Stimulated activated CD4-positive, alpha-beta T cell treated with anti-CD3 and anti-CD28 coated beads, TNF-alpha, amount 100 ng/mL, for 48 hours (primary cell): ENCODE measurements at places on chromosomes 6 and 20.
A peak's percentile ranks its signal among the peaks of the same experiment; 100 is the strongest.

- no peak for DNase-seq
These were observed 11.8 kb upstream of the FOXF2 start for GRCh38 chr6:1377526-1377925.

DNA sequence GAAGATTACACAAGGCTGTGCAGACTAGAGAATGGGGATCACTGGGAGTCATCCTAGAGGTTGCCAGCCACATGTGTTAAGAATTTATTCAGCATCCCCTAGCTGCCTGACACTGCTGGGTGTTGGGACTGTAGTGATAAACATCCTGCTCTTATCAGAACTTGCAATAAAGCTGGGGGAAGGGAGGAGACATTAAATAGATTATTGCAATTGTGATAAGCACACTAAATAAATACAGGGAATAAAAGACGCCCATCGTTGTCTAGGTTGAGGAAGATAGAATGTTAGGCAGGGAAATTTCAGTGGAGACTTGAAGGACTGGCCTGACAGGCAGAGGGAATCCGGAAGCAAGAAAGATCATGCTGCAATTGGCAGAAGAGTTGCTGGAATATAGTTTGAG is 33.2 kb upstream of the TRAM2 start:
- no peak for DNase-seq

GRCh38 chr6:2111162-2111677 is 134.2 kb downstream of the GMDS start:
- no peak for DNase-seq

DNA sequence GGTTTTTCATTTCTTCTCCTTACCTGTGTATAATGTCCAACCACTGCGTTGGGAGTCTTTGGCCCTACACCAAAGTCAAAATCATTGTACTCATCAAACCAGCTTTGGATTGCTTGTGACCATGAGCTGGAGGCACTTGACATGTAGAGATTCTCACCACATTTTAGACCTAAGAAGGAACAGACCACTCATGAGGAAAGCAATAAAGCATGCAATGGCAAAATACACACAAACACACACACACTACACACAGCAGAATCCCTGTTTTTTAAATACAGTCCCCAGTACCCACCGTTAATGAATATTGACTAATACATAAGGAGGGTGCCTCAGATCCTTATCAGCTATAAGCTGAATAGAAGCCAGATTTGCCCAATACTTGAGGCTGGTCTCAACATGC is 10.5 kb downstream of the CRISP3 start:
- DNase-seq: no peak

- DNase-seq: peak; percentile 13
These were observed 51.5 kb downstream of the SLC23A2 start for GRCh38 chr20:4949833-4950178.

DNA sequence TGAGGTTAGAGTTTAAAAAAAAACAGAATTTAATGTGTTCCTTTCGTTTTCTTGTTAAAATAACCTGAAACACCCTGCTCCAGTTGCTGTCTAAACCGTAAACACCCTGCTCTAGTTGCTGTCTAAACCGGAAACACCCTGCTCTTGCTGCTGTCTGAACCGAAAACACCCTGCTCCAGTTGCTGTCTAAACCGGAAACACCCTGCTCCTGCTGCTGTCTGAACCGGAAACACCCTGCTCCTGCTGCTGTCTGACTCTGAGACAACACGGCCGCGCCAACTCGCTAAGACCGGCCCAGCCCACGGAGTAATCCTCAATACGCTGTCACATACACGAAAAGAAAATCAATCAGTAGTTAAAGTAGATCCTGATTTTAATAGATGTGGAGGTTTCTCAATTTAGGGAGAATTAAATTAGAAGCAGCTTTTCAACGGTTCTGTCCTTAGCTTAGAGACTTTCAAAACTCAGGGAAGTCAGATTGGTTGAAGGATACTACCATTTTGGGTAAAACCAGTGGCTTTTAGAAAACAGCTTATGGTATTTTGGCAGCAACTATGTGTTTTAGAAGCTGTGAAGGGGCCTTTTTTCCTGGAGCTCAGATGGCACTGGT is 98.3 kb downstream of the RAMACL start:
- DNase-seq: peak; percentile 35

- DNase-seq: no peak
These were observed 48.4 kb upstream of the THEMIS start for GRCh38 chr6:127949251-127949650.

GRCh38 chr6:31525553-31525931 is 3.2 kb upstream of the MCCD1 start:
- no peak for DNase-seq

DNA sequence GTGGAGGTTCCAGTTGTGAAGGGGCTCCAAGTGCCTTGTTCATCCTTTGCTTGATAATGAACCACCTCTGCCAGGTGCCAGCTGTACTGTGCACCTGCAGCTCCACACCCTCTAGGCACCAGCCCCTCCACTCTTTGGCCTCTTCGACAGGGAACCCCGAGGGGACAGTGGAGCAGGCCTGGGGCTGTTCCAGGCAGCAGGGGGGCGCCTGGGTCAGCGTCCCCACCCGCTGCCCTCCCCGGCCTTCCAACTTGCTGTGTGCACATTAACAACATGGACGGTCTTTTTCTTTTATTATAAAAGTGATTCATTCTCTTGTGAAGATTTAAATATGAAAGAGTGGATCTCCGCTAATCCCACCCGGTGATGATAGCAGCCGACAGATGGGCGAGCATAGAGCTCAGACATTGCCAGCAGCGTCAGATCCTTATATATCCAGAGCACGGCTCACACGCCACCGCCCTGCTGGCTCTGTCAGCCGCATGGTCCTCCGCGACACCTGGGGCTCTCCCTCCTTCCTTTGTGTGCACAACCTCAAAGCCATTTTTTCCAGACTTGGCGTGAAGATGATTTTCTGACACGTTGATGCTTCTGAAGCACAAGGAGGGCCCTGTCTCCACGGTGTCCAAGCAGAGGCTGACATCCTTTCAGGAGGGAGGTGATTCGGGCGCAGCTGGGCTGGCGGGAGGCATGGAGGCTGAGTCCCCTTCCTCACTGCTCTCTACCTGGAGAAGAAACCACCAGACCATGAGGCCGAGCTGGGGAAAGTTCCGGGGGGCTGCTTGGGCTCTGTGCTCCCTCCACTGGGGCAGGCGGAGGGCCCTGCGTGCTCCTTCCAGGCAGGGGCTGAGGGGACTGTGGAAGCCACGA is 22.2 kb upstream of the MRGBP start:
- DNase-seq: no peak

- no peak for DNase-seq
These were observed 50.6 kb upstream of the SLC32A1 start for GRCh38 chr20:38673725-38674091.

DNA sequence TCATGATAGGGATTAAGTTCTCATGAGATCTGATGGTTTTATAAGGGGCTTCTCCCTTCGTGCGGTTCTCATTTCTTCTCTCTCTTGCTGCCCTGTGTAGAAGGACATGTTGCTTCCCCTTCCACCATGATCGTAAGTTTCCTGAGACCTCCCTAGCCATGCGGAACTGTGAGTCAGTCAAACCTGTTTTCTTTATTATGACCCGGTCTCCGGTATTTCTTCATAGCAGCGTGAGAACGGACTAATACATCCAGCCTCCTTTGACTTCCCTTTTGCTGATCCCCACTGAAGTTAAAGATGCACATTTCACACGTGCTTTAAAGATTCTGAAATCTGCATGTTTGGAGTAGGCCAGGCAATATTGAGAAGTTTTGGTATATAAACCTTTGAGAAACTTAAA is 543.1 kb downstream of the PRKN start:
- no peak for DNase-seq

DNA sequence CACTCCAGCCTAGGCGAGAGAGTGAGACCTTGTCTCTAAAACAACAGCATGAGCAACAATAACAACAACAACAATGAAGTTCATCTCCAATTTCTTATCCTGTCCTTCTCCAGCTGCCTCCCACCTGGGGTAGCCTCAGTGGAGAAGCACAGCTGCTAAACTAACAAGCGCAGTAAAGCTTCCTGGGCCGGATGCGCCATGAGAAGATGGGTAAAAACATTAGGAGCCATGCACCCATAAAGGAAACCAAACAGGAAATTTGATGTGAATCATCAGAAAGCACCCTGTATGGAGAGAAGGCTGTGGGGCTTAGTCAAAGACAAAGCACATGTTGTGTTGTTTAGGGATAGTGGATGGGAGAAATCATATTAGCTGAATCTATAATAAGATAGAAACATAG is 61.1 kb upstream of the CCN6 start:
- DNase-seq: no peak

GRCh38 chr6:73513496-73513854 is 7.4 kb downstream of the EEF1A1 start:
- no peak for DNase-seq

DNA sequence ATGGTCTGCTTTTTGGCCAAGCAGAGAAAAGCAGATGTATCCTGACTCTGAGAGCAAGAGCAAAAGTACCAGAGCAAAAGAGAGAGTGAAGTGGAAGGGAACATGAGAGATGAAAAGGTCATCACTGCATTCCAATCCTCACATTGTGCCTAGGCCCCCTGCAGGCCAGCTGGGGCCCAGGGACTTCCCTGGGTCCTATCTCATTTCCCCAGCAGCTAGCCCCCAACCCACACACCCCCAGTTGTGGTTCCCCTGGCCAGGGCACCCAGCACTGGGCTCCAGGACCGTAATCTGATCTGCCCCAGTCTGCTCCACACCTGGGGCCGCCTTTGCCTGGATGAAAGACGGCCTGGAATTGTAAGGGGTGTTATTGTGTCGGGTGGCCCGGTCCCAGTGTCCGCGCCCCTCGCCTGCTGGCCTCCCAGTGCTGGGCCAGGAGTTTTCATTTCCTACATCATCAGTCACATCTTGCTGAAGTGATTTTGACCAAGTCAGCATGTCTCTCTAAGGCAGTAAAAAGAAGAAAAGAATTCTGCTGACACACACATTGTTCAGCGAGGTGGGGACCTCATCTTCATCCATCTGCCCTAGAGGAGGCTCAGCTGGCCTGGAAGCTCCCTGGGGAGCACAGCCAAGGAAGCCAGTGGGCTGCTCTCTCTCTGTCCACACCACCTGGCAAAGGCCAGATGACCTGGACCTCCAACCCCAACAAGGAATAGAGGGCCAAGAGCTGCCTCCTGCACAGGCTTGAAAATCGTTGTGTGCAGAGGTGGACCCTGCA is 4.0 kb upstream of the BMP7 start:
- no peak for DNase-seq

DNA sequence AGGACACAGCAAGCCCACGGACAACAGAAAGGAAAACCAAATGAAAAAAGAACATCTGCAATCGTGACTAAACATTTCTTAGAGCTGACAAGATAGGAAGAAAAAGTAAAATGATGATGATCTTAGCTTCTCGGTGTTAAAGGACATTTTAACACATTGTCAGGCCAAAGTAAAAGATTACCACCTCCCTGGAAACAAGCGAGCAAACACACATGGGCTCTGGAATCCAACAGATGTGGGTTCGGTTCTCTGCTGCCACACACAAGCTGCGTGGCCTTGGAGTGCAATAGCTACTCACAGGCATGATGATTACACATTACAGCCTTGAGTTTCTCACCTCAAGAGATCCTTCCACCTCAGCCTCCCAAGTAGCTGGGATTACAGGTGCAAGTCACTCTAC is 7.5 kb upstream of the AAR2 start:
- no peak for DNase-seq

- DNase-seq: no peak
These were observed 223.8 kb downstream of the THBS2 start for GRCh38 chr6:169029861-169030260.

- DNase-seq: no peak
These were observed 21.0 kb downstream of the XRN2 start for GRCh38 chr20:21324126-21324525.

- DNase-seq: no peak
These were observed 58.2 kb downstream of the LINC00237 start for GRCh38 chr20:21047981-21048380.

- no peak for DNase-seq
These were observed 3.4 kb downstream of the ZNF512B start for GRCh38 chr20:63966172-63966943.

DNA sequence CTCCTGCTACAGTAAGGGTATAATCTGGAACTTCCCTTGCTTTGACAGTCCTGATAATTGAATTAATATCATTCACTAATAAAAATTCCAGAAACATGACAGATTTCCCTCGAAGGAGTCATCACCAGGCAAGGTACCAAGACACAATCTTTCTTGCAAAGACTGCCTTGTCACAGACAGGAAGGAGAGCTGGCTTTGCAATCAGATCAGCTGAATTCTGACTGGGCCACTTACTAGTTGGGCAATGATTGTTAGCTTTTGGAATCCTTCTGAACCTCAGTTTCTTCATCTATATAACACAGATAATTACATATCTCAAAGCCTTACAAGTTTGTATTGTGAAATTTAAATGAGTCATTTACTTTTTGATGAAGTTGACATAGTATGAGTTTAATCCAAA is 344.2 kb downstream of the RFPL4B start:
- DNase-seq: no peak

GRCh38 chr6:158697811-158698210 is 48.0 kb downstream of the SYTL3 start:
- DNase-seq: no peak

DNA sequence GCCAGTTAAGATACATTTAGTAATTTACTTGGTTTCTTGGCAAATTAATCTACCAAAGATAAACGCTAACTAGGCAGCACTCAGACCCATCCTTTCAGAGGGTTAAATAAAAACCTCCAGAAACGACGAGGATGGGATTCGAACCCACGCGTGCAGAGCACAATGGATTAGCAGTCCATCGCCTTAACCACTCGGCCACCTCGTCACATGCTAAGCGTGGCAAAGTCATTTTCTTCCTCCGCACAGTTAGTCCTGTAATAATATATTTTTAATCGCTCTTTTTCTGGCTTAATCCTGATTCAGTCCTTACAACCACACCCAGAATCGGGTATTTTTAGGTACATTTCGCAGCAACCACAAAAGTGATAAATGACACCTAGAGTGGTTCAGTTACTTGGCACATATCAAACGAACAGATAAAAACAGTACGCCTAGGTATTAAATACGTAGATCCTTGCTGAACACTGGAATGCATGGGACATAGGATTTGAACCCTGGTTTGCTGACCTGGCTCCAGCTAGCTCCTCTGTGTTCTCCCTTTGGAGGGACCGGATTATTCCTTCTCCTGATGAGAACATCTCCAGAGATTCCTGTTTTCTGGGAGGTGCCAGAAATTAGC is 71.6 kb downstream of the GPX5 start:
- no peak for DNase-seq

- DNase-seq: no peak
These were observed 49.1 kb downstream of the PLAGL1 start for GRCh38 chr6:143958839-143959399.

DNA sequence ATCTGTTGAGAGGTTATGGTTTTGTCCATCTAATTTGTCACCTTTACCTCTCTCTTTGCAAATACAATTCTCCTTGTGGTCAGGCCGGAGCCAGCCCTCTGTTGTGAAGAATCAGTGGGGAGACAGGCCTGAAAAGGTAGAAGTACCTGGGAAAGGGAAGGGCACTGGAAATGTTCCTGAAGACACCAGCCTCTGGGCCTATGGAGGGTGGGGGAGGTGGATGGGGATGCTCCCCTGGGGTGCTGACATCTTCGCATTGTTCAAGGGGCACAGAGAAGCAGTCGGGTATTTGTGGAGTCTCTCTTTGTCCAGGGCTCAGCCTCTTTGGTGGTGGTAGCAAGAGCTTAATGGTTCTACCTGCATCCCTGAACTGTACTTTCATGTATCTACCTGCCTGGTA is 24.4 kb upstream of the AFDN start:
- DNase-seq: no peak
